ENCODE measurements at places on chromosomes 12 and 14.

GRCh38 chr12:31485571-31485970 lies 105.4 kb downstream of the DENND5B start:
- DNase-seq = peak; percentile 23

GRCh38 chr12:91078501-91078900 lies 20.7 kb upstream of the KERA start:
- no peak for DNase-seq

- no peak for DNase-seq
These were observed 271.6 kb downstream of the FBXL14 start for GRCh38 chr12:1322821-1323220.

DNA sequence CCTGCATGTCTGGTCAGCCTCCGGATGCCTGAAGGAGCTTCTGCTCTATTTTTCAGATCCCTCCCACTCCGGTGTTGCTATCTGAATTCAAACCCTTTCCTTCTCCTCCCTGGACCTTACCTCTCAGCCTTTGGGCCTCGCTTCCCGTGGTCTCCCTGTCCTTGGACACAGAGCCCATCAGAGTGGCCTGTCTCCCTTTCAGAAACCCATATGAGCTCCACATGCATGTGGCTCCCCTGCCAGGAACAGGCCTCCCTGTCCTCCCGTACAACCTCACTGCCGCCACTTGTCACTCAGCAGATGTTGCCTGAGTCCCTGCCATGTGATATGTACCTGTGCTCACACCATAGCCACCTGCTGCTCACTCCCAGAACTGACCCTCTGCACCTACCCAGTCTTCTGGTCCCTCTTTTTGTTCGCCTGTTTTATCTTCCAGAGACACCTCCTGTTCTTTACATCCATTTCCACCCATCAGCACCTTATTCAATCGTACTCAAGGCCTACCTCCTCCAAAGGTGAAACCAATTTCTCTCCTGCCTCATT lies 182.5 kb downstream of the ZFP36L1 start:
- DNase-seq = no peak

DNA sequence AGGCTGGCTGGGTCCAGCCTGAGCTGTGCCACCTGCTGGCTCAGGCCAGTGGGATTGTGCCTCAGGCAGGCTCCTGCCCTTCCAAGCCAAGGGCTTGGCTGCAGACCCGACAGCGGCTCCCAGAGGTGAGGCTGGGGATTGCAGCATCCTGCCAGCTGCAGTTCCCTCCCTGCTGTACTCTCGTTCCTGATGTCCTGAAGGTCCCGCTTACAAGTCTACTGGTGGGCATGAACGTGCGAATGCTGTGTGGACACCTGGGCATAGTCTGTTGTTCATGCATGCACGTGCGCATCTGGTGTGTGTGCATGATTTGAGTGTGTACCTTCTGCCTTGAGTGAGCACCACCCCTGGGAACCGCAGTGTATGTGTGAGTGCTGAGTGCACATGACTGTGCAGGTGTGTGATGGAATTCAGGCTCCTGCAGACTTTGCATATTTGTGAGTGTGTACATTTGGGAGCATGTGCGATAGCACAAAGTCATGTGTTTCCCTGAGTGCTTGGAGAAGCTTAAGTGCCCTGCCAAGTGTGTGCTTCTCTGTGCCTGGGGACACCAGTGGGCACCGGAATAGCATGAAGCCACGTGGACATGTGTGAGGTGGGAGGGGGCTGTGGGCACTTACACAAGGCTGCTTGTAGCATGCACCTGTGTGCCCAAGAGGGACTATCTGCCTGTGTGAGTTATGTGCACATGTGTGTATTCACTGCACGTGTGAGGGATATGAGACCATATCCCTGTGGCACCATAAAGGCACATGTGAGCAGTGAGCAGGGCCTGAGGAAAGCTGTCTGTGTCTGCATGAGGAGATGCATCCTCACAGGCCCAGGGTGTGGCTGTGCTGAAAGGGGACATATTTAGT lies 19.3 kb upstream of the KRT7 start:
- DNase-seq = peak; percentile 69

DNA sequence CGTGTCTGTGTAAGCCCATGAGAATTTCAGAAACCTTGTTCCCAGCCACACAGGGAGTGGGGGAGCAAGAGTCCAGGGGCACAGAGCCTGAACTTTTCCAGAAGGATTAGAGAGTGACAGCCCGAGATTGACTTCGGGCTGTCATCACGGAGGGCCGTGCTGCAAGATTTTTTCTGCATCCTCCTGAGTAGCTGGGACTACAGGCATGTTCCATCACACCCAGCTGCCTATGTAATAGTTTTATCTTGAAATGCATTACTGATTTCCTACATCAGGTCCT lies 14.4 kb downstream of the EVL start:
- no peak for DNase-seq

DNA sequence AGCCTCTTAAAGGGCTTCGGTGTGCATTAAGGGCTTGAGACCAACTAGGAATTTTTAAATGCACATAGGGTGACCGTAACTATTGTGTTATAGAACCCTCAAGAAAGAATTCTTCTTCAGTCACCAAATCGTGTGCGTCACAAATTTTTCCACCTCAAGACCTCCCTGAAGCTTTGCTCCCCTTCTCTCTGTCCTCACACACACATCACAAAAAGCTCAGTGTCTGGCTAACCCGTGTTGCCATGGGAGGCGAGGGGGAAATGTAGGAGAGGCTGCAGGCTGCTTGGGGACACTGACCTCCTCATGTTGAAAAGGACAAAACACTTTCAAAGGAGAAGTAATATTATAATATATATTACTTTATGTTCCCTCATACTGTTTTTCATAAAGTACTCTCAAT lies 10.6 kb downstream of the SSPN start:
- no peak for DNase-seq

DNA sequence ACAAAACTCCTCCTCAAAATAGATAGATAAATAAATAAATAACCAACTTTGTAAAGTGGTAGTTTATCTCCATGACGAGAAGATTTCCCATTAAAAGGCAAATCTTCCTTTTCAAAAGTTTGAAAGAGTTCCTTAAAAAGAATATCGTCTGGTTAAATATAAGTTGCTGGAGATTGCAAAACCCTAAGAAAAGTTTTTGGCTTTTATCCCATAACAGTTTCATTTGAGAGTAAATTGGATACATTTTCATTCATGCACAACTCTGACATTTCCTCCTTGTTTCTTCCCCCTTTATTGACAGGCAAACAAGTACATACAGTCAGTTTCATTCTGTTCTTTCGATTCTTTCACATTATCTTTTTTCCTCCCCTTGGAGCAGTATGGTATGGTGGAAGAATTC lies 45.4 kb upstream of the BTG1 start:
- DNase-seq = no peak

DNA sequence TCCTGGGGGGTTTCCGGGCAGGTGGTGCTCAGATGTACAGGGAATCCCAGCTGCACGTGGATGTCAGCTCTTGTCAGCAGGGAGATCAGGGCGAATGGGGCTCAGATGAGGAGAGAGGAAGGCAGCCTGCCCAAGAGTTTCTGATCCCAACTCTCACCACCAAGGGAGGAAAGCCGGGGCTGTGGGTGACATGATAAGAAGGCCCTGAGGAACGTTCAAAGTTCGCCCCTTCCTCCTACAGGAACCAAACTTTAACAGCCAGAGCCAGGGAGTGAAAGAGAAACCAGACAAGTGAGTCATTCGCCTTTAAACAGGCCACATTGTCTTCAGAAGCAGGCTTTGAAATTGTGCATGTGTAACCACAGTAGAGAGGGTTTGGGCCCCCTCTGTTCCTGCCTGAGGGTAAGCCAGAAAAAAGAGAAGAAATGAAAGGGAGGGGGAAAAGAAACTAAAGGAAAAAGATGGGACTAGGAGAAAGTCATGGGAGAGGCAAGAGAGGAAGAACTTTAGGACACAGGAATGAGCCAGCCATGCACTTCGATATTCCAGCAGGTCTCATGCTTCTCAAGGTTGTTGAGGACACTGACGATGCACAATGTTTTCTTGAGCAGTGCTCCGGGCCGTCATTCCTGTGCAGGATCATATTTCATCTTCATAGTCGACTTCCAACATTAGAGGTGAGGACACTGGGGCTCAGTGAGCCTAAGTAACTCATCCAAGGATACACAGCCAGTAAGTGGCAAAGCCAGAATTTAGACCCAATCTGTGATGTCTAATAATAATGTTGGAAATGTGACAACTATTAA lies 691.4 kb upstream of the TBX3 start:
- peak; percentile 92 for DNase-seq

- no peak for DNase-seq
These were observed 5.5 kb upstream of the KRT8 start for GRCh38 chr12:52910248-52910883.

DNA sequence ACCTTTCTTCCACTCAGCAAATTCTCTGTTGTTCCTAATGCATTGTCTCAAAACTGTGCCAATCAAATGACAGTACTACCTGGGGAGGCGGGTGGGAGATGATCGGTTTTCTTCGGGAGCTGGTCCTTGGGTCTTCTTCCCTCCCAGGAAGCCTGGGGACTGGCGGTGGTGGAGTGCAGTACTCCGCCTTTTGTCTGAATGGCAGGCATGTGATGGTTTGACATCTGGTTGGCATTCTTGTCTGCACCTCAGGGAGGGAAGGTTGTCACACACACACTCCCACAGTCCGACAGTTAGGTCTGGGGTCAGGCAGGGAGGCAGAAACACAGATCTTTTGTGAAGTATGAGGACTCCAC lies 114.8 kb downstream of the SNAPC1 start:
- no peak for DNase-seq

DNA sequence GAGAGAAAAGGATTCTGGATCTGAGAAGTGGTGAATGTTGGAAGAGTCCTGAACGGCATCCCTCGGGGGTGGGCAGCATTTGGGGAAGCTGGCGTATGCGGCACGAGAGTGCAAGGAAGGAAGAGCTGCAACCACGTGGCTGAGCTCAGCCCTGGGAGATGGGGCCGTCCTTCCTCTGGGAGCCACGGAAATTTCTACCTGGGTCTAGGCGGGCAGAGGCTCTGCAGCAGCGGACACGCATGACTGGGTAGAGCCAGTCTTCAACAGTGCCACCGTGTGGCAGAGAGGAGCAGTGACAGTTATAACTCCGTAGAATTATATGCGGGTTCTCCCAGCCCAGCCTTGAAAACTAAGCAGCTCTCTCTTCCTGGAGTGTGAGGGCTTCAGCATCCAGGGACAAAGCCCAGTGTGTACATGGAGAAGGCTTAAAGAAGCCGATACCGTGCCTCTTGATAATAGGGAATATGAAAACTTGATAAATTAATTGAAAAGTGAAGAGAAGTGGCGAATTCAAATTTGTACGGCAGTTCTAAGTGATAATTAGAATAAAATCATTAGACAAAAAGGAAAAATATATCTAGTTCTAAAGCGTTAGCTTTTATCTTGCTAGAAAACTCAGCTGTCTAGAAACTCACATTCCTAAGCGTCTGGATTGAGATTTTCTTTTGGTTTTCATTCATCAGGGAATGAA lies 82.9 kb upstream of the STXBP6 start:
- peak; percentile 70 for DNase-seq

DNA sequence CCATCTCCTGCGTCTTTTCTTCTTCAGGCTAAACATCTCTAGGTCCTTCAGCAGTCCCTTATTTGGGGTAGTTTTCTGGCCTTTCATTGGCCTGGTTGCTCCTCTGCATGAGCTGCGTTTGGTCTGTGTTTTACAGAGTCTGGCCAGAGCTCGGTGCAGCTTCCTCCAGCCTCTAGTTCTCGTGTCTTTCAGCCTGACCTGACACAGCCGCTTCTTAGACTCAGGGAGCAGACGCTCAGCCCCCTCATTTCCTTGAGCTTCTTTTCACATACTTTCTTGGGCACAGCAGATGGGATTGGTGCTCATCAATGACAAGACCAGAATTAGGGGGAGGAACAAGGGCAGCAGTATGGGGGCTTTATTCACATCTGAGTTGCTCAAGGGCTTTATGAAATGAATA lies 13.6 kb upstream of the GSG1 start:
- no peak for DNase-seq

- DNase-seq = peak; percentile 14
These were observed 3.5 kb downstream of the TGM1 start for GRCh38 chr14:24259282-24260025.

DNA sequence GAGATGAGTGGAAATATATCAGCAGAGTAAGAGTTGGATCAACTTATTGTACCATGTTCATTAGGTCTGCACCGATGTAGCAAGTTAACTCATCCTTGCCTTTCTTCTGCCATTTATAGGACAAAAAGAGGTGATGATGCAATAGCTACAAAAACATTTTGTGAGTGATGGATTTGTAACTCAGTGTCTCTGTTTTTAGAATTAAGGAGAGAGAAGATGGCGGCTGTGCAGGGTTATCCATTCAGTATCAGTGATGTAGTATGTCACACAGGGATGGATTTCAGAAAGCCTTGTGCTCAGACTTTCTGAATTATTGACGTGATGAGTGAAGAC lies 62.1 kb upstream of the GNPNAT1 start:
- DNase-seq = no peak

DNA sequence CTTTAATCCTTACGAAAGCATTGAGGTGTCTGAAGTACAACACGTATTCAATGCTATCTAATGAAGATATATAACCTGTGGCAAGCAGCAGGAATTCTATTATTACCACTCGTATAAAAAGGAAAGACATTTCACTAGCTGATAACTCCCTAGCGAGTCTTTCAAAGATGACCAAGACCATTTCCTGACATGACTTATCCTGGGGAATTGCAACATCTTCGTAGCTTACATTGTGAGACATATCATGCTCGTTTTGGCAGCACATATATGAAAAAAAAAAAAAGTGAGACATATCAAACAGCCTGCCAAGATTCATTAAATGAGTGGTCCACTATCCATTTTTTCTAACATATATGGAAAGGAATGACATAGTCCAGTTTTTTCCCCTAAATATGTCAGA lies 337.0 kb downstream of the FSCB start:
- no peak for DNase-seq

DNA sequence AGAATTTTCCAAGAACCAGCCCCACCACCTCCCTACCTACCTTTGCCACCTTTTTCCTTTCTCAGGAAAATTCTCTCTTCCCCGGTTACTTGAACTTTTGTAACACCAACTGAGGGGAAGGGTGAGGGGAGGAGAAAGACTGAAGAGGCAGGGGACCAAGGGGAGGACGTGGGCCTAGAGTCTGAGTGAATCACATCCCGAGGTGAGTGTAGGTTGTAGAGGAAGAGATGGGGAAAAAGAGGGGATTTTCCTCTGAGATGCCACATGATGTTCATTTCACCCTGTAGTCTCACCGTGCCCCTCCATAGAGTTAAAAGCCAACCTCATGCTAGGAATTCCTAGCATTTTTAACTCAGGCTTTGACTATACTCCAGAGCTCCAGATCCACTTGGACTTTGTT lies 311.8 kb downstream of the RPAP3 start:
- DNase-seq = no peak

GRCh38 chr12:116432314-116432750 lies 126.8 kb upstream of the MAP1LC3B2 start:
- peak; percentile 81 for DNase-seq

DNA sequence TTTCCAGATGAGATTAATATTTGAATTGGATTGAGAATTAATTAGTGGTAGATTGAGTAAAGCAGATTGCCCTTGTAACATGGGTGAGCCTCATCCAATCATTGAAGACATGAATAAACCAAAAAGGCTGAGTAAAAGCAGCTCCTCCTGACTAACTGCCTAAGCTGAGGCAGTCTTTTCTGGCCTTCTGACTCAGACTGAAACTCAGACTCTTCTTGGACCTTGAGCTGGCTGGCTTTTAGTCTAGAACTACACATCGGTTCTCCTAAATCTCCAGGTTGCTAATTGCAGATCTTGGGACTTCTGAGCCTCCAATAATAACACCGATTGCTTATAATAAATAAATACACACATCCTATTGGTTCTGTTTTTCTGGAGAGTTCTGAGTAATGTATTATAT lies 24.0 kb downstream of the FKBP11 start:
- no peak for DNase-seq

GRCh38 chr12:68425998-68426397 lies 93.8 kb upstream of the MDM1 start:
- peak; percentile 15 for DNase-seq
